Substantia nigra (tissue), 51 donors: ENCODE measurements at places on chromosomes 4 and X.

GRCh38 chr4:104677116-104677515 is 182.4 kb upstream of the CXXC4 start:
- peak; percentile 27 for DNase-seq

DNA sequence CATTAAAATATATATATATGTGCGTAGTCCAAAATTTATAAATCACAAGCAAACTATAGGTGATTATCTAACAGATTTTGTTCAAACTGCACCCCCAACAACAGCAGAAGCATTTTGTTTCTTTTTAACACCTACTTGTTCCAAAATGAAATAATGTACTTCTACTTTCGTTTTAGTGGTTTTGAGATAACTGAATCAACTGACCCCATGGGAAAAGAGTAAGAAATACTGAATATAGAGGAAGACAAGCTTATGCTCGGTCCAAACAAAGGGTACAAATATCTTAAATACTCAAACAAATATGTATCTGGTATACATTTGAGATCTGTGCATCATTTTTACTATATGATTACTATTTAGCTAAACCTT is 22.4 kb downstream of the MAP7D3 start:
- DNase-seq: no peak

- DNase-seq: no peak
Measured at GRCh38 chr4:185734214-185734613, 77.8 kb downstream of the SORBS2 start.

- no peak for DNase-seq
Measured at GRCh38 chr4:8917321-8917811, 45.7 kb upstream of the HMX1 start.

DNA sequence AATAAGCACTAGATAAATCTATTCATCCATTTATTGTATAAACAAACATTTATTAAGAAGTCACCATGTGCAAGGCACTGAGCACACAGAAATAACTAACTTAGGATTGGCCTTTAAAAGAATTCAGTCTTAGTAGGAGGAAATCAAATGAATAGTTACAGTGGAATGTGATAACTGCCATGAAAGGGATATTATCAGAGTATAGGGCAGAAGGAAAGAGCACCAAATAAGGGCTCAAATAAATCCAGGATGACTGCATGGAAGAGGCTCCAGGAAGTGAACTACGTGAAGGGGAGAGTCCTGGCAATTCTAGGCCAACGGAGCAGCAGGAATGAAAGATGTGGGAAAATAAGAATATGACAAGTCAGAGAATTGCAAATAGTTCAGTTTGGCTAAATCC is 406.0 kb downstream of the INPP4B start:
- no peak for DNase-seq

DNA sequence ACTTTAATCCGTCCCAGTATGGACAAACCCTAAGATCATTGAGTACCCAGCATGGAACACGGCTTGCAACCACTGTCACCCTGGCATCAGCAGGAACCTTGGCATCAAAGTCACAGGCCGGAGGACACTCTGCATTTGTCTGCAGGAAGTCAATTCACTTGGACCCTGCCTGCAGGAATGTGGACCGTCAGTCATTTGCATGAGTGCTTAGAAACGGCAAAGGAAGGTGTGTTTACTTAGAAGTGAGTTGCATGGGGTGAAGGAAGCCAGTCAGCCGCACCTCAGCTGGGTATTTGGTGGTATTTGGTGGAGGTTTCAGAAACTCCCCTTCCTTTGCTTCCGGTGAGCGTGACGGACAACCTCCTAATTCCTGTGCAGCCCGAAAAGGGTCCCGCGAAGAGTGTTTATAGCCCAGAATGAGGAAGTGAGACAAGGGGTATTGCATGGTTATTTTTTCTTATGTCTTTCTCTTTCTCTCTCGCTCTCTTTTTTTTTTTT is 15.5 kb downstream of the P2RY8 start:
- no peak for DNase-seq

- DNase-seq: no peak
Measured at GRCh38 chr4:14176613-14177012, 549.1 kb upstream of the BOD1L1 start.

DNA sequence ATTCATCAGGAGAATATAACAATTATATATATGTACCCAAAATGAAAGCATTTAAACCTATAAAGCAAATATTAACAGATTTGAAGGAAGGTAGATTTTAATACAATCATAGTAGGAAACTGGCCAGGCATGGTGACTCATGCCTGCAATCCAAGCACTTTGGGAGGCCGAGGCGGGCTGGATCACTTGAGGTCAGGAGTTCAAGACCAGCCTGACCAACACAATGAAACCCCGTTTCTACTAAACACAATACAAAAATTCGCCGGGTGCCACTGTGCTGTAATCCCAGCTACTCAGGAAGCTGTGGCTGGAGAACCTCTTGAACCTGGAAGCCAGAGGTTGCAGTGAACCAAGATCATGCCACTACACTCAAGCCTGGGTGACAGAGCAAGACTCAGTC is 118.3 kb downstream of the KCNIP4 start:
- DNase-seq: no peak

DNA sequence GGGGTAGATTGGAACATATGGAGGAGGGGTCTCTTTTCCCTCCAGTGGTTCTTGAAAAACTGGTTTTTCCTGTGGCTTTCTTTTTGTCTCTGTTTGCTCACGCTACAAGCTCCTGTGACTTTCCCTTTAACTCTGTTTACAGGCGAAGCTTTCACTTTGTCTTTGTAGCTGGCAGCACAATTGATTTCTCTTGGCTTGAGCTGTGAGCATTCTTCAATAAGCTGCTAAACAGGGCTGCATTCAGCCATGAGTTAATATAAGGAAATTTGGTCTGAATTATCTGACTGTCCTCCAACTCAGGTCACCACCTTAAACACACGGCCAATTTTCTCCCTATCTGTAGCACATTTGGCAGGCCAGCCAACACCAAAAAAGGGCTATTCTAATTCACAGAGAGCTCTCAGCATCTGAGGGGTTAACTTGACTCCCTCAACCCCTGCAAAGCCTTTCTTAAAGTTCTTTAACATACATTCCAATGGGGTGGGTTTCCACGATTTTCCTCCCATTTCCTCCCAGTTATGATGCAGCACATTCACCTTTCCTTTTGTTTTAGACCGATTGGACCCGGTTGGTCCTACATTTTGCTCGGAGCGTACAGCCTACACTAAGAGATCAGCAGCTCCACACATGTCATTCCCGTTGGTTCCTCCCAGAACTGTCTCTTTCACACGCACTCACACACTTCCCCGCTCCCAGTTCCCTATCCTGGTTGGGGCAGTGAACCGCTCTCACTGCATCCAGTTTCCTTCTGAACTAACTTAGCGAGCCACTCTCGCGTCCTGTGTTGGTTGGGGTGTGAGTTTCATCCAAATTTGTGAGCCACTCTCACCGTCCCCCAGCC is 45.4 kb downstream of the UGT2A3 start:
- no peak for DNase-seq

- no peak for DNase-seq
Measured at GRCh38 chr4:175809402-175810072, 2.5 kb downstream of the GPM6A start.

DNA sequence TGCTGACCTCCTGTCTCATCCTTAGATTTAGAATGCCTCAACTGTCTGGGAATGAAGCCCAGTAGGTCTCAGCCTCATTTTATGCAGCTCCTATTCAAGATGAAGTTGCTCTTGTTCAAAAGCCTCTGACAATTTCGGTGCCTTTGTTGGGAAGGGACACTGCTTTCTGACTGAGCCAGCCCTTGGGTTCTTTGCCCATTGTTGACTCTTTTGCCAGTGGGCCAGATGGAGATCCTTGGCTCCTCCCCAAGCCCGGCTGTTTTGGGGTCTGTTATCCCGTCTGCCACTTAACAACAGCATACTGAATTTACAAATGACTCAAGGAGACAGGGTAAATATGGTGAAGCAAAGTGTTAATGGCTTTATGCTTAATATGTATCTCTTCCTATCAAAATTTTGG is 58.3 kb upstream of the PRKX start:
- no peak for DNase-seq

- DNase-seq: no peak
Measured at GRCh38 chrX:37875675-37876074, 28.3 kb upstream of the DYNLT3 start.

DNA sequence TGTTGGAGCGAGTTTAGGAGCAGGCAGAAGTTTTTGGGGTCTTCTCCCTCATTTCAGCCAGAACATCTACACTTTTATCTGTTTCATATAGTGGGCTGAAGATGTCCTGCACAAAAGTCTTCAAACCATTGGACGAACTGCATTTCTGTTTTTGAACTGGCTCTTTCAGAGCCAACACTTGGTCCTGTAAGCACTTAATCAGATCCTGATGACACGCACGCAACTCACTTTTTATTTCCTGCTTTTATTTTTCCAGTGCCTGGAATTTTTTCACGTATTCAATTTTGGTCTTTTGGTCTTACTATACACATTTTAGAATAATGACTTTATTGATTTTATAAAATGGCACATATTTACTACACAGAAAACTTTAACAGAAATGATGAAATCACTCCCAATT is 40.2 kb upstream of the NKX3-2 start:
- no peak for DNase-seq

GRCh38 chr4:156439576-156440200 is 486.0 kb upstream of the CTSO start:
- DNase-seq: no peak

DNA sequence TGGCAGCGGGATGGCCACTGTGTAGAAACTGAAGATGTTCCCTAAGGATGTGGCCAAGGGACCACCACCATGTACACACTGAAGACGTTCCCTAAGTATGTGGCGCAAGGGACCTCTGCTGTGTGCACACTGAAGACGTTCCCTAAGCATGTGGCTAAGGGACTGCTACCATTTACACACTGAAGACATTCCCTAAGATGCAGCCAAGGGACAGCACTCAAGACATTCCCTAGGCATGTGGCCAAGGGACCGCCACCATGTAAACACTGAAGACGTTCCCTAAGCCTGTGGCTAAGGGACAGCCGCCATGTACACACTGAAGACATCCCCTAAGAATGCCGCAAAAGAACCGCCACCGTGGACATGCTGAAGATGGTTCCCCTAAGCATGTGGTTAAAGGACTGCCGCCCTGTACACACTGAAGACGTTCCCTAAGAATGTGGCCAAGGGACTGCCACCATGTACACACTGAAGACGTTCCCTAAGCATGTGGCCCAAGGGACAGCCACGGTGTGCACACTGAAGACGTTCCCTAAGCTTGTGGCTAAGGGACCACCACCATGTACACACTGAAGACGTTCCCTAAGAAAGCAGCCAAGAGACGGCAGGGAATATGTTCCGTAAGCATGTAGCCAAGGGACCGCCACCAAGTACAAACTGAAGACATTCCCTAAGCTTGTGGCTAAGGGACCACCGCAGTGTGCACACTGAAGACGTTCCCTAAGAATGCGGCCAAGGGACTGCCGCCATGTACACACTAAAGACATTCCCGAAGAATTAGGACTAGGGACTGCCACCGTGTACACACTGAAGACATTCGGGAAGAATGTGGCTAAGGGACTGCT is 43.3 kb downstream of the DHRSX start:
- no peak for DNase-seq

DNA sequence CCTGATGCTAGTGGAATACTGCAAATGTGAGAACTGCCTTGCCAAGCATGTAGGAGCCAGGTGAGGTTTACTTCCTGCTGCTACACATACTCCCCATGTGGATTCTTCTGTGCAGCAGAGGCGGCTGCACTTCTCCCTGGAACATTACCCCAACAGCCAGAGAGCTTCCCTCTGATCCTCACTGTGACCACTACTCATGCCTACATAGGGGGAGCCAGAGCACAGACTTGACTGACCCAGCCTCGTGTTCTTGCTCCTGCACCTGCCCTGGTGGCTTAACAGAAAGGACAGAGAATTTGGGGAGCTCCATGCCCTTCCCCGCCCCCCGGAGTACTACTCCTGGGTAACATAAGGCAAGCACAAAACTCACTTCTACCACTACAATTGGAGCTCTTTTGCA is 38.4 kb downstream of the UGT2A2 start:
- DNase-seq: no peak
